ENCODE measurements at places on chromosomes 7 and 10.

- DNase-seq = no peak
These were observed 761 bp downstream of the KCTD7 start for GRCh38 chr7:66629222-66630062.

- peak; percentile 92 for DNase-seq
These were observed 12.4 kb downstream of the GNAT3 start for GRCh38 chr7:80499350-80499953.

- no peak for DNase-seq
These were observed 85.3 kb downstream of the ZNF33B start for GRCh38 chr10:42553064-42553407.

- no peak for DNase-seq
These were observed 52.5 kb upstream of the MACC1 start for GRCh38 chr7:20269726-20270125.

- DNase-seq = peak; percentile 84
These were observed 1.1 kb downstream of the P4HA1 start for GRCh38 chr10:73095481-73096021.

DNA sequence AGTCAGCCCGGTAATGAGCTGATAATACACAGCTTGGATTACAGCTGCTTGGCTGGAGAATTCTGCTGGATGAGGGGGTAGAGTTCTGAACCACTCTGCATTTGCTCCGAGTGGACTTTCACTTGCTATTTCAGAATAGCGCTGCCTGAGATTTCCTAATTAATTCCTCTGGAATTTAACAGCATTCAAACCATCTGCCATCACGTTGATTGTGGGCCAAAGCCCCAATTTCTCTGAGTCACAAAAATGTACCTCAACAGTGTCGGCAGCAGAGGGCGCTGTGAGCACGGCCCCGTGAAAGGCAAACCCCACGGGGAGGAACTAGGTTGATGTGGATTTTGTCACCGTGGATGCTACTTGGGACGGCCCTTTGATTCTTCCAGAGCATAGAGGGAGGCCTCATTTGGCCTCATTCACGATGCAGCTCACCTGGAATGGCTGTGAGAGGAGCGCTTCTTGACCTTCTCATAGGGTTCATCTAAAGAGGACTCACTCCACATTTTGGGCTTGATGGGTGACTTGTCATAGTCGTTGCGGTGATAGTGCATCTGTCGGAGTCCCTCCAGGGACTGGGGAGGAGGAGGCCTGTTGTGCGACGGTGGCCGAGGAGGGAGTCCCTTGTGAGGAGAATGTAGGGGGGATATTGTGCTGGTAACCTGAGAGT, 73.3 kb downstream of the PRPF18 start:
- peak; percentile 56 for DNase-seq

DNA sequence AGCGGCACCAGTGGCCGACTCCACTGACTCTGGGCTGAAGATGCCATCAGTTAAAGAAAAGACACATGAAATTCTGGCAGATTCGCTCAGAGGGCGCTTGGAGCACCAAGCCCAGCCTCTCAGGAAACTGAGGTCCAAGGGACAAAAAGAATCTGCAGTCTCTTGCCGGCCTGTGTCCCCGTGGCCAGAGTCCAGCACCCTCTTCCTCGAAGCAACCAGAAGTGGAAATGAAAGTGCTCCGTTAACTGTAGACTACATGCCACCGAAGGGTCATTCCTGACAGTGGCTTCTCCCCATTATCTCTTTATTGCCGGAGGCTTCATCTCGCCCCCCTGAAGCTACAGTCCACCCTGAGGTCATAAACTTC, 1.0 kb upstream of the CHST15 start:
- DNase-seq = no peak

DNA sequence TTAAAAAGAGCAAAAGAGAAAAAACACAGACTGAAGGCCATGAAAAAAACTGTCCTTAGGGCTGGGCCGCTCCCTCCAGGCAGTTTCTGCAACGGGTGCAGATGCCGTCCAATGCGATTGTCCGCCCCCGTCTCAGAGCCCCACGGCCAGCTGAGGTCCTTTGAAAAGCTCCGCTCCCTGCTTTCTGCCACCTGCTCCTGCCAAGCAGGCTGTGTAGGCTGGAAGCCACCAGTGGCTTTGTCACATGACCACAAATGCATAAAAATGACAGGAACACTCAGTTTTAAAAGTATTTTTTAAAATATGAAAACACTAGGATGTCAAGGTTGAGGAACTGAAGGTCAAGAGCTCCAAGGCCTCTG, 71.7 kb downstream of the AMZ1 start:
- DNase-seq = no peak

GRCh38 chr7:18345641-18346234, 149.8 kb upstream of the HDAC9 start:
- peak; percentile 27 for DNase-seq

- DNase-seq = no peak
These were observed 209.7 kb downstream of the ABCA13 start for GRCh38 chr7:48380921-48381320.

DNA sequence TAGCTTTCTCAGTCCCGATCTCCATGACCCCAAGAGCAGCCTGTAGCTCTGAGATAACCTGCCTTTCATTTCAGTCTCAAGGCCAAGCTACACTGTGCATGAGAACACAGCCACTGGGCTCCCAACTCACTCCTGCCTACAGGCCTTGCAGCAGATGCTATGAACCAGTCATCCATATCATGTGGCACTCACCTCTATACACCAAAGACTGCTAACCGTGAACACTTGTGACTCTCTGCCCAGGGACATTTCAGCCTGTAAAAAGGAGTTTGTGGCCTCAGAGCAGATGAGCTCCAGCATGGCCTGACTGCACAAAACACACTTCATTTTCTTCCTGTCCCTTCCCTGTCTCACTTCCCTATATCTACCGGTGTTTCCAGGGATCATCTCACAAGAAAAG, 56.9 kb upstream of the NPY start:
- DNase-seq = no peak

DNA sequence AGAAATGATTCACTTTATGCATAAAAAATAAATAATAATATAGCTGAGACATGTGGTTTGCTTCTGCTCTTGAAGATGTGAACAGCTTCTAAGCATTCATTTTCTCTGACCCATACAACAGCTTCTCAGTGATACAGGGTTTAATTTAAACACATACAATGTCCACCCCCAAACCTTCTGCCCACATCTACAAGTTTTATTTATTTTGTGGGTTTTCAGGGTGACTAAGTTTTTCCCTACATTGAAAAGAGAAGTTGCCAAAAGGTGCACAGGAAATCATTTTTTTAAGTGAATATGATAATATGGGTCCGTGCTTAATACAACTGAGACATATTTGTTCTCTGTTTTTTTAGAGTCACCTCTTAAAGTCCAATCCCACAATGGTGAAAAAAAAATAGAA, 17.2 kb downstream of the INHBA start:
- no peak for DNase-seq

DNA sequence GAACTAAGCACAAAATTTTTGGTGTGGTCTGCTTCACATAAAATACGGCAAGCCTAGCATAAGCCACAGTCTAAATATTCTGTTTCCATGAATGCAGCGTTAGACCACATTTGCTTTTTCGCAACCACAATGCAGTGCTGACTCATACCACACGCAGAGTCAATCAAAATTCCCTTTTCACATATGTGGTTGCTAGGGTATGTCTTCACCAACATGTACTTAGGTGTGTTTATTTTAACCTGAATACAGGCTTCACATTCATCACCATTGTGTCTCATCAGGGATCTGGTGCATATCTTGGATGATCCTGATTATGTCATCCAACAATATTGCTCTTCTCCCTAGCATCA, 90.8 kb downstream of the CHN2 start:
- DNase-seq = peak; percentile 85

DNA sequence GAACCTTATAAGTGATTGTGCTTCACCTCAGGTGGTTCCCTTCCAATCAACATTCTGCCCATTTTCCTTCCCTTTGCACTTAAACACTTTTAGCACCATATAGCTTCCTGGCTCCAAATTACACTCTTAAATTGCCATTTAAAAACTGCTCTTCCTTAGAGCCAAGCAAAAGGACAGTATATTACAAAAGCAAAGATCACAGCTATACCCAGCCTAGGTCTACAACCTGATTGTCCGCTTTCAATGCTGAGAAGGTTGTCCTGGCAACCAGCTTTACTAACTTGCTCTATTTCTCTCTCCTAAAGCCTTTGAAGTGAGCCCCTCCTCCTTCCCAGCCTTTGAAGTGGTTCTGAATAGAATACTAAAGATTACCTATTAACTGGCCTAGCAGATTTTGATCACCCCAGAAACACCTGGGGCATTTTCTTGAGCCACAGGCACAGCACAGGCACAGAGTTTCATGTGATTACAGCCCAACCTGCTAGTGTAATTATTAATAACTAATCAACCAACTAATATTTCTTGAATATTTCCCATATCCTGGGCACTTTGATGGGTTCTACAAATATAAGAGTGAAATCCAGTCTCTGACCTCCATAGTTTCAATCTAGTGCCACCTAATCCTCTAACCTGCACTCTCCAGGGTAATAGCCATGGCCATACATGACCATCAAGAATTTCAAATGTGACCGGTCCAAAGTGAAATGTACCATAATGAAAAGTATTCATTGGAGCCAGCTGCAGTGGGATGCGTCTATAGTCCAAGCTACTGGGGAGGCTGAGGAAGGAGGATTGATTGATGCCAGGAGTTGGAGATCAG, 63.6 kb upstream of the TRIM24 start:
- no peak for DNase-seq

DNA sequence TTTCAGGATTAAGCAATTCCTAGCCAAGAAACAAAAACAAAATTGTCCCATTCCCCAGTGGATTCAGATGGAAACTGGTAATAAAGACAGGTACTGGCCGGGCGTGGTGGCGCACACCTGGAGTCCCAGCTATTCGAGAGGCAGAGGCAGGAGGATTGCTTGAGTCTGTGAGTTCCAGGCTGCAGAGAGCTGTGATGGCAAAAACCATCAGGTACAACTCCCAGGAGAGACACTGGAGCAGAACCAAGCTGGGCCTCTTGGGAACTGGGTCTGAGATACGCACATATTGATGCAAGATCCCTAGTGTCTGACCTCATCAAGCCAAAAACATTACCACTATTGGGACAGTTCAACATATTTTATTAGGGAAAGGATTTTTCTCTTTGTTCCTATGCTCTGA, 84.0 kb upstream of the ANLN start:
- DNase-seq = no peak

GRCh38 chr7:135942614-135943013, 34.5 kb downstream of the MTPN start:
- no peak for DNase-seq

DNA sequence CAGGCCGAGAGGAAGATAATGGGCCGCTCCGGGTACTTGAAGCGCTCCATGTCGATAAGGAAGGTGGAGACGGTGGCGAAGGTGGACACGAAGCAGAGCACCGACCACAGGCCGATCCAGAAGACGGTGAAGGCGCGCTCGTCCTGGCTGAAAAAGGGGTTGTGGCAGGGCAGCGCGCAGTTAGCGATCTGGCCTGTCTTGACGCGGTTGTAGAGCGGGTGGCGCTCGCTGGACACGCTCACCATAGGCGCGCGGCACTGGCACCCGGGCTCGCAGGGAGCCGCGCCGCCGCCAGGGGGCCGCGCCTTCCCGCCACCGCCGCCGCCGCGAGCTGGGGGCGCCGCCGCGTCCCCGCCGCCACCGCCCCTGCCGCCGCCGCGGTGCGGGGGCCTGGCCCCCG, 1.6 kb downstream of the FZD8 start:
- DNase-seq = peak; percentile 66

- no peak for DNase-seq
These were observed 54.1 kb upstream of the AKR1C1 start for GRCh38 chr10:4909118-4909517.

- no peak for DNase-seq
These were observed 42.4 kb downstream of the STARD3NL start for GRCh38 chr7:38220452-38220851.

DNA sequence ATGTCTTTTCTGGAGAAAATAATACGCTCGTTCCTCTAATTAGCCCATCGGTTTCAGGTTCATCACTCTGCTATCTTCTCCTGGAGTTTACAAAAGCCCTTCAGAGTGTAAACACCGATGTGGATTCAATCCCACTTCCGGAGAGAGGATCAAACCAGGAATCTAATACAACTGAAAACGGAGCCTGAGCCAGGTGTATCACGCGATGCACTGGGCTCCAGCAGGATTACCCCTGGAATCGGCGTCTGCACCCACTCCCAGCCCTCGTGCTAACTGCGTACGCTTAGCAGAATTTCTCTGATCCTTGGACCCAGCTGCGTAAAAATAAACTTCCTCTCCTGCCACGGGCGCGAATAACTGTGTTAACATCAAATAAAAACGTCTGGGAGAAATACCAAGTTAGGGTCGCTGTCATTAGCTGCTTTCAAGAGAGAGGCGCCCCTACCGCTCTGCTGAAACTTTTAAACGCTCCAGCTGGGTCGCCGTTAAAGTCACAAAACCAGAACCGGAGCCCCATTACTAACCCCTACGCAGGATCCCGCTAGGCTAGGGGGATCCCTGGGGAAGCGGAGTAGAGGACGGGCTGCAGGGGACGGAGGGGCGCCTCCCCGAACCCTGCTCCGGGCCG, 502 bp downstream of the ZNF3 start:
- no peak for DNase-seq

GRCh38 chr10:69802424-69803161, 887 bp downstream of the COL13A1 start:
- DNase-seq = peak; percentile 41

DNA sequence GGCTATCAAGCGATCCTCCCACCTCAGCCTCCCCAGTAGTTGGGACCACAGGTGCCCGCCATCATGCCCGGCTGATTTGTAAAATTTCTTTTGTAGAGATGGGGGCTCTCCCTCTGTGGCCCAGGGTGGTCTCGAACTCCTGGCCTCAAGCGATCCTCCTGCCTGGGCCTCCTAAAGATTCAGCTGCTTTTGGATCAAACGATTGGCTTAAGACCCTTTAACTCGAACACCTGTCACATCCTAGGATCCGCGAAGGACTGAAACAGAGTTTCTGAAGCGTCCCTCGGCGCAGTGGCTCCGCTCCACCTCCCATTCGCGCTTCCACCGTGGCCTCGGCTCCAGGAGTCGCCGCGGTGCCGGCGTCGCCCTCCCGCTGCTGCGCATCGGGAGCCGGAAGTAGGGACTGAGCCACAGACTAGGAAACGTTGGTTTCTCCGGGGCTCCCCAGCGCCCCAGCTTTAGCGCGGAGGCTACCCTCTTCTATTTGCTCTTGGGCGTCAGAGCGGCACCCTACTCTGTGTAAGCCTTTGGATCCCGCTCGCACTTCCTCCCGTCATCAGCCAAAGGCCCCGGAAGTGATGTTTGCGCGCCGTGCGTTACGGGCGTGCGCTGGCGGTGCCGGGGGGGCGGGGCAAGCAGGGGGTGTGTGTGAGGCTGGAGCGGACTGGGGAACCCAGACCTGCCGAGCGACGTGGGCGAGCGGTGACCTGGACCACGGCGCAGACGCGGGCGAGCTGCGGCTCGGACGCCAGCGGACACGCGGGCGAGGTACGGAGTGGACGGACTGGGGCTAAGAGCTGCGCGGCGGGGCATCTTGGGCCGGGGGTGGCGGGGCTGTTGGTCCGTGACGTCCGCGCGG, 53.0 kb downstream of the KCTD7 start:
- DNase-seq = peak; percentile 92

GRCh38 chr10:121792198-121792597, 135.6 kb downstream of the ATE1 start:
- DNase-seq = no peak

GRCh38 chr7:19106241-19107080, 11.0 kb downstream of the TWIST1 start:
- DNase-seq = no peak

- no peak for DNase-seq
These were observed at the start of gene IKZF1 for GRCh38 chr7:50304129-50304910. IKZF1 (plus strand) TSS chr7:50304716; CDS start chr7:50319062, 14,346 bp downstream.
